ENCODE measurements at places on chromosomes 2 and 18.

DNA sequence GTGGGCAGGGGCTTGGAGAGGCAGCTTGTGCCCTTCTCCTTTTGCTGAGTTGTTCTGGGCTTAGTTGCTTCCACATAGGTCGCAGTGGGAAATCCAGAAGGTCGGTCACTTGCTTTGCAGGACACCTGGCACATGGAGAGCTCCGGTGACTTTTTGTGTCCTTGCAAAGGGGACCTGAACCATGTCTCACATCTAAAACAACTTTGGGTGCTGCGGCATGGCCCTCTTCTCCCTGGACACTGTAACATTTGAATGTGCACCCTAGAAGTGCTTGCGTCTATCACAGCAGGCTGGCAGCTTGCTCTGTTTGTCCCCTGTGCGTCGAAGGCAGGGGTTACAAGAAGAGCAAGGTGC, 189.9 kb upstream of the TWIST2 start:
- DNase-seq = no peak

GRCh38 chr2:160516547-160517365, 23.1 kb upstream of the RBMS1 start:
- DNase-seq = no peak

DNA sequence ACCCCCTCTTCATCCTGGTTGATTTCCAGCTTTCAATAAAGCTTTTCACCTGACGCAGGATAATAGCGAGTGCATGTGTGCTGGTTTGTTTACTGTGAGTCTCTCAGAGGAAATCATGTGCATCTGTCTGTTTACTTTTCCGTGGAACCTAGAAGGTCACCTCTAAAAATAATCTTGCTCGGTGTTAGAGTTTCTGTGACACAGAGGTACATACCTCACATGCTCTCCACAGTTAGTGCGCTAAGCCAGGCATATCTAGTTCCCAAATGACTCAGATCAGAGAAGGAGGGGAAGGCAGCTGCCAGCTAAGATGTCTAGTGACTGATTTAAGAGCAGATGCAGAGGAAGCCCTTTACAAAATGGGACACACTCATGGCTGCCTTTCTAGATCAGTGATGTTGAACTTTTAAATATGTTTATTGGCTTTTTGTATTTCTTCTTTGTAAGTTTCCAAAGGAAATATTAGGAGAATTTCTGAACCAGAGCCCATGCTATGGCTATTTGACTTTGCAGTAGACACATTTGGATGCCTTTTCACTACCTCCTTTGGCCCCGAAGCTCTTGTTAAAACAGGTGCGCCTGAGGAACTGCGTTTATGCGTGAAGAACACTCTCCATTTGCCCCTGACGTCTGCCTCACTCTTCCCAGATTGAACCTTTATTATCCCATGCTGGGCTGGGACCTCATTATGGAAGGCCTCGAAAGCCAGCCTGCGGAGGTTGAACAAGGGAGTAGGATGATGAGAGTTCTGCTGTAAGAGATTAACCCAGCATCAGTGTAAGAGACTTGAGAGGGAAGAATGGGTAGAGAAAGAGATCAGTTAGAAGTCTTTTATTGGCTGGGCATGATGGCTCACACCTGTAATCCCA, 145.6 kb downstream of the FAM161A start:
- DNase-seq = no peak

DNA sequence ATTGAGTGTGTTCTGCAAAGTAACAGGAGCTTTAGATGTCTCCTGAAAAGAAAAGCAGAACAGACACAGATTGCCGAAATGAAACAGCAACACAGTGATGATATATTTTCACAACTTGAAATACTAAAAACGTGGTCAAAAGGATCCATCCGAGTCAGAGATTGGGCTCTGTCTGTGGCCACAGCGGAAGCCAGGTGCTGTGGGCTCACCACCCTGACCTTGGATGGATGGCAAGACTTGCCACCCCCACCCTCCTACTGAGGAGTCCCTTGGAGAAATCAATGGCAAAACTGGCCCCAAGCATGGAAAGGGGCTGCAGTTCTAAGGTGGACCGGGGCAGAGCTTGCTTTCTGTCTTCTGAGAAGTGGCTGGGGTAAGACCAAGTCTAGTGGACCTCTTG, 31.4 kb upstream of the ACKR3 start:
- no peak for DNase-seq

DNA sequence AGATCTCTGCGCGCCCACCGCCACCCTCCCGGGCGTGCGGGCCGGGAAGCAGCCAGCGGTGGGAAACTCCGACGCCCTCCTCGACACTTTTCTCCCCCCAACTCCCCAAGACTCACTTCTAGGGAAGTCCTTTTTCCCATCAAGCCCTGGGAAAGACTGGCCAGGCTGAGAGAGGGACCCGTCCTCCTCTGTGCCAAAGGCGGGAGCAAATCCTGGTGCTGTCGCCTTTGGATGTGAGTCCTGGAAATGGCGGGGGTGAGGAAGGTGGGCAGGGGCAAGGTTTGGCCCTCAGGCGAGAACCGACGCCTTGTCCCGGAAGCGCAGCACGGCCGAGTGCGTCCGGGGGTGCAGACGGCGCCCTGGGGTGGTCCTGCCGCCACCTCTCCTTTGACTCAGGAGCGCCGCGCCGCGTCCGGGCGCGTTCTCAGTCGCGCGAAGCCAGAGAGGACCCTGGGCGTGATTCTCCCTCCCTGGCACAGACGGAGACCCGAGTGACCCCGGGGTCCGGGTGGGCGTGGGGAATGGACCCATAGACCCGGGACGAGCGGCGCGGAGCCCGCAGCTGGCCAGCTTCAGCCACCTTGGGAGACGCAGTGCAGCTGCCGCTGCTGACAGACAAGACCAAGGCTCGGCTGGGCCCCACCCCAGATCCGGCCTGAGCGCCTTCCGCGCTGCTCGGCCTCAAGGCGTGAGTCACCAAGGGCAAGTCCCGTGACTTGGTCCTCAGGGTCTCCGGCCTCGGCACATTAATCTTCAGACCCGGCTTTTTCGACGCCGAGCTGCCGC, 3.5 kb upstream of the LBX2 start:
- peak; percentile 48 for DNase-seq

DNA sequence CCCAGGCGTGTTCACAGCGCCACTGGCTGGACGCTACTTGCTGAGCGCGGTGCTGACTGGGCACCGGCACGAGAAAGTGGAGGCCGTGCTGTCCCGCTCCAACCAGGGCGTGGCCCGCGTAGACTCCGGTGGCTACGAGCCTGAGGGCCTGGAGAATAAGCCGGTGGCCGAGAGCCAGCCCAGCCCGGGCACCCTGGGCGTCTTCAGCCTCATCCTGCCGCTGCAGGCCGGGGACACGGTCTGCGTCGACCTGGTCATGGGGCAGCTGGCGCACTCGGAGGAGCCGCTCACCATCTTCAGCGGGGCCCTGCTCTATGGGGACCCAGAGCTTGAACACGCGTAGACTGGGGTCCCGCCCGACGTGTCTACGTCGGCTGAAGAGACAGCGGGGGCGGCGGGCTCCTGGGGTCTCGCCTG, 891 bp upstream of the KHK start:
- DNase-seq = peak; percentile 35

- DNase-seq = no peak
Measured at GRCh38 chr18:7572822-7573221, 5.7 kb downstream of the PTPRM start.

GRCh38 chr18:8689517-8689916, 15.8 kb upstream of the MTCL1 start:
- no peak for DNase-seq

DNA sequence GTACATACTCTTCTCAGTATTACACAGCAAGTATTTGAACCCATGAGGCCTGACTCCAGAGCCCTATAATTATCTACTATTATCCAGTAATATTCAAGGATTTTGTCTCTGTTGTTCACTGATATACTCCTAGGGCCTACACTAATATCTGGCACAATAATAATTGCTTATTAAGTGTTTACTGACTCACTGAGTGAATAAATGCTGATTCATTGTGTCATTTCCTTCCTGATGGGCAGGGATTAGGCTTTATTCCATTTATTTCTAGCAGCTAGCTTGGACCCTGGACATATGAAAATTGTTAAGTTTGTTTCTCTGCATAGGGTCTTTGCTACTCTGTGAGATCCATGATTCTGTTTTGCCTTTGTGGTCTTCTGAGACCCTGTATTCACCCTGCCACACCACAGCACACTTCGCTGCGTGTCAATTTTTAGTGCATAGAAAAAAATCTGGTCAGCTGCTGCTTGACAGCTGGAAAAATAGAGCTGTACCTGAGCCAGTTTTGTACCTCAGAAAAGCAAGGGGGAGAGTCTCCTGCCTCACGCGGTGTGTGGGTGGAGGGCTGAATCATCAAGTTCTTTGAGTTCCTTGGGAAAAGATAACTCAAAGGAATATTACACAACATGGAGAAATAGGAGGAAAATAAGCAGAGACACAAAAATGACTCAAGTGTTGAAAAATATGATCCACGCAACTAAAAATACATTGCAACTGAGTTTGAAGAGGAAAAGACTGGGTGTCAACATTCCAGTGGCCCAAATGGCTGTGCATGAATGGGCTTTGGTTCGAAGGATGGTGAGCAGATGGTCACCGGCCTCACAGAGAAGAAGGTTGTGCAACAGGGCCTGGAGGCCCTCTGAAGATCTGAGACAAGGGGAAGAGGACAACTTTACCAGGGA, 18.9 kb upstream of the DPP4 start:
- DNase-seq = no peak

DNA sequence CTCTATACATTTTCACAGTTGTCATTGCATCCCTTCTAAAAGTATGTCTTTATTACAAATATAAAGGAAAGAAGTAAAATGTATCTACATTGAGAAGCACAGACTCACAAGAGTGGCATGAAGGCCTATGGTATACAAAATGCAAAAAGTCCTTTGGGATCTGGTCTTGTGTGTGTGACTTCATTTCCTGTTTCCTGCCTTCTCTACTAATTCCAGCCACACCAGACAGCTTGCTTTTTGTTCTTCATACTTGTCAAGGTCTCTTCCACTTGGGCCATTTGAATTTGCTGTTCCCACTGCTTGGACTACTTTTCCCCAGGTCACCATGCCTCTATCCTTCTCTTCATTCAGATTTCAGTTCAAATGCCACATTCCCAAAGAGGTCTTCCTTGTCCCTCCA, 6.7 kb upstream of the PNO1 start:
- no peak for DNase-seq

DNA sequence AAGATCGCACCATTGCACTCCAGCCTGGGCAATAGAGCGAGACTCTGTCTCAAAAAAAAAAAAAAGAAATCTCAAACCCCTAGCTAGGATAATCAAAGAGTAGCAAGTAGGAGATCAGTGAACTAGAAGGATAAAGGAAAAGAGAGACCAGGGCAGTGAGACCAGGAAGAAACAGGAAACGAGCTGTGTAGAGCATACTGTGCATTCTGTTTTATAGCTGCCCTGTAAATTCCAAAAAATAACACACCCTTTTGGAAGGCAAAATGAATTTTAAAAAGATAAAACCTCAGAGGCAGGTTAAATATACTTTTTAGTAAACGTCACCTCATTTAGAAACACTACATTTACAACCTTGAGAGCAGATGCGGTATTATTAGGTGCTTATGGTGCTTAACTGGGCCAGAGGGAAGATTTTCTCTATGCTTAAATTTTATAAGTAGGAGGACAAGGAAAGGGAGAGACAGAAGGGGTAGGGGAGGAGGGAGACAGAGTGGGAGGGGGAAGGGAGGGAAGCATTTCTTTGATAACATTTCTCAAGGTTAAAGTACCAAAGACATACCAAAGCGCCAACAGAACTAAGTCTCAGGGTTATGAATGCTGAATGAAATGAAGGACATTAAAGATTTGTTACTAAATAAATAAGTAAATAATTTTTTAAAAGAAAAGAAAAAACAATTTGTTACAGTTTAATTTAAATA, 30.1 kb downstream of the FEZ2 start:
- DNase-seq = no peak

- no peak for DNase-seq
Measured at GRCh38 chr2:164581050-164581449, 40.2 kb downstream of the GRB14 start.

DNA sequence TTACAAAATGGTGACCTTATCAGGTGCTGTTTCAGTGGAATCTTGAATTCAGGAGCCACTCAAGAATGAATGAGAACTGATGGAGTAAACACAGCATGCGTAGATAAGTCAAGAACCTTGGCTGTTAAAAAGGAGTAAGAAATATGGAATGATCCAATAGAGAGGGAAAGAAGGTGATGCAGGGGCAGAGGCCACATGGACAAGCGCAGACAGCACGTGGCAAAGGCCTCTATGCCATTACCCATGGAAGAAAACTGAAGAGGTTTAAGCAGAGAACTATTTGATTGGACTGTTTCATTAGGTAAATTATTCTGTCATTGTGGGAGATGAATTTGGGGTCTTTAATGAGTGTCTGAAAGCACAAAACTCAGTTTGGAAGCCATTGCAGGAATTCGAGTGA, 142.4 kb upstream of the RASGRP3 start:
- DNase-seq = no peak

GRCh38 chr2:220789961-220790360, 782.1 kb downstream of the EPHA4 start:
- no peak for DNase-seq

DNA sequence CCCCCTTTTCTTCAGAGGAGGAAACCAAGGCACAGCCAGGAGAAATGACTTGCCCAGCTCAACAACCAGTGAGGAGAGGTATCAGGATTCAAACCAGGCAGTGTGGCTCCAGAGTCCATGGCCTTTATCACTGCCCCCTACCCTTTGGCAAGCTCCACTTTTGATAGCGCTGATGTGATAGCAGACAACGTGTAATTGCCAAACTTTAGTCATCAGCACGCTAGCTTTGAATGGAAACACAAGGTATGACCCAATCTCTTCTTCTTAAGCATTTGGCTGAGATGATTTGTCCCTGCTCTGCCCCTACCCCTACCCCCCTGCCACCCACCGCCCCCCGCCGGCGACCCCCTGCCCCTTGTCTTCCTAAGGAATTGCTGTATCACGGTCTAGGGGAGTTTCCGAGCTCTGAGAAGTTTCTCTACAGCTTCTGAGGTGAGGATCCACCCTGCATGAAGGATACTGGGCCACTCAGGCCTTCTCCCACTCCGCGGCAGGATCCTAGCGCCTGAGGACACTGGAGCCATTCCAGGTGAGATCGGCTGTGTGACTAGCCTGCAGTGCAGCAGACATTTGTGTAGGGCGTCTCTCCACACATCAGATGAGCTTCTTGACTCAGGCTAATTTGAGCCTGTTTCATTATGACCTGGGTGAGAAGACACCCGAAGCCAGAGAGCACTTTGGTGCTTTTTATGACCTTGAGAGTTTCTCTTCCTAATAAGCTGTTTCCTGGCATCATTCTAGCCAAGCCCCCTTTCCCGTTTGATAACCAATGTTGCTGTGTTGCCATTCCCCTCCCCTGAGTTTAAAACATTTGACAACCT, 75.1 kb upstream of the MAP4K4 start:
- DNase-seq = peak; percentile 2

GRCh38 chr18:10838553-10838952, 310.8 kb downstream of the PIEZO2 start:
- no peak for DNase-seq
